H1 (cell line): ENCODE measurements at places on chromosomes 4 and X.

GRCh38 chr4:2304877-2305561, 43.1 kb upstream of the MXD4 start:
- no peak for DNase-seq

GRCh38 chr4:147326591-147326990, 154.3 kb upstream of the EDNRA start:
- DNase-seq, result no peak

DNA sequence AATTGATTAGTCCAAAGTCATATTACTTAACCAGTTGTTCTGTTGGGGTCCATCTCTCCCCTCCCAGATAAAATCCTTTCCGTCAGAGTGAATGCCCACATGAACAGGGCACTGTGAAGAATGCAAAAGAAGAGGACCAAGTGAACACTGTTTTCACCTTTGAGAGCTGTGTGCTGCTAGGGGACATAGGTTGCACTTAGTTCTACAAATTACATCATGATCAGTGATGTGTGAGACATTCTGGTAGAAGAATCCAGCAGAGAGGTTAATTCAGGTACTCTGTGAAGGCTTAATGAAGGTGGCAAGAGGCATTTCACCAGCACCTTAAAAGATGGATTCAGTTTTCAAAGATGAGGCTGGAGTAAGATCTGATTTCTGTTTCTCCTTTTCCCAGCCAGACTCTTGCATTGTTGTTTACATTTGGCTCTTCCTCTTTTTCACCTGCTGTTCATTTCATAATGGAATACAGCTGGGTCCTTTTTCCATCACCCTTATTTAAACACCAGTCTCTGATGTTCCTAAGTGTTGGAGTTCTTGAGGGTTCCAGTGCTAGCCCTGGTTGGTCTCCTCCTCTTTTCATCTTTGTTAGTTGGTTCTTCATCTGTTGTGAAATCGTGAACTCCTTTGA, 10.9 kb downstream of the GAB1 start:
- no peak for DNase-seq

DNA sequence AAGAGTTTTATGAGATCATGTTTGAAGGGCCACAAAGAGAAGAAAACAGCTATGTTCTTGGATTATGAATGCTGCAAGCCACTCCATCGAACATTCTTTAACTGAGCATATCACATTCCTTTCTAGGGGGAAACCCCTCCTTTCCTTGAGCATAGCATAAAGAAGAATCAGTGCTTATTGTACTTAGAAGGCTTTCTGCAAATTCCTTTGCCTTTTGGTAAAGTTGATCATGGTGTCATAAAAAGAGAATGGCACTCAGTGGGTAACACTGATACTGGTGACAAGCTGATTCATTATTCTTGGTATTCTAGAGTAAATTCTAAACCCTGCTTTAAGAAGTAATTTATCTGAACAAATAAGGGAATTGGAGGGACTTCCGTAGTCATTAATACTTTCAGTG, 88.5 kb upstream of the GPR34 start:
- no peak for DNase-seq

- peak; percentile 47 for DNase-seq
Measured at GRCh38 chr4:338759-339097, 1.1 kb downstream of the ZNF141 start.

DNA sequence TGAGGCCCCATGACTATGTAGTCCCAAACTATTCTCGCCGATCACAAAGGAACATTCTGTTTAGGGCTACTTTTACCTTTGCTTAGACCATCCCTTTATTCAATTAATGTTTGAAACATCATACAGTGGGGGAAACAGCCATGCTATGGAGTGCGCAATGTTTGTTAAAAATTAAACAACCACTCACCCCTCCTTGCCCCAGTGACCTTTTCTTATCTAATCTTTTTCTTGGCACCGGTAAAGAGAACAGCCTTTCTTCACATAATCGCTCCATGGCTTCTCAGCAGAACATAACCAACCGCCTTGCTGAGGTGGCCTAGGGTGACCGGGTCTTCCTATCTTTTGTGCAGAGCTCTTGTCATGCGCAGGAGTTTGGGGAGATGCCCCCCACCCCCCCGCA, 152.6 kb downstream of the VCX3A start:
- no peak for DNase-seq

- DNase-seq, result no peak
Measured at GRCh38 chr4:136935305-136935704, 597.0 kb downstream of the PCDH18 start.

DNA sequence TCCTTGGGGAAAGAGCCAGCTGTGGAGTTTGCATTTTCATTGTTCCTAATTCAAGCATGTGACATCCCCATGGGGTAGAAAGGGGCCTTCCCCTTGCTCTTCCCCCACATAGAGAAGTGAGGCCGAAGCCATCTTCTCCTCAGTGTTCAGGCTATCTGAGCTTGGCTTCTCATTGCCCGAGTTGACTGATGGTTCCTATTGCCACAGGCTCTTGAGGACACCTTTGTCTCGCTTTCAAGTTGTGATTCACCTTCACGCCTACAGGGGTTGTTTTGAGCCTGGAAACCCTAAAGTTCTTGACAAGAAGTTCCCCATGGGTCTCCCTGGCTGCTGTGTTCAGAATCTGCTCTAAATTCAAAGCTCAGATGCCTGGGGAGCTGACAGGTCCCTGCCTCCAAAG, 25.0 kb downstream of the CCNQ start:
- DNase-seq, result no peak
